ENCODE measurements at places on chromosomes 4 and X. TPM values are rescaled to one million over a fixed set of nuclear protein-coding genes. Genes with fewer than 3 reads are reported as not detected.

DNA sequence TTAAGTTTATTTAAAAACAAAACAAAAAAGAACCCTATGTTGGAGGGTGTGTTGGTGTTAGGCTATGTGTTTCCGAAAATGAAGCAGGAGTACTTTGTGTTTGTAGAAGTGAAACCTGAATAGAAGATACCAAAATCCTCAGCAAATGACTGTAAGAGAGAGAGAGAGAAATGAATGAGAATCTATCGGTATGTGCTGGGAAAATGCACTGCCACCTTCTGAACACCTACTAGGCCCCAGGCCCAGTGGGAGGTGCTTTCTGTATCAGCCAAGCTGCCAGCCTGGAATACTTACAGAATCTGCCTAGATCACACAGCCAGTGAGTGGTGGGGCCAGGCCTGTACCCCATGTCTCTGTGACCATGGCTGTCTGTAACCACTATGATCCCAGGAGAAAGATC lies 14.9 kb upstream of the PIM2 start:
- DNase-seq, result no peak

GRCh38 chr4:148025981-148026380 lies 294.1 kb downstream of the ARHGAP10 start:
- no peak for DNase-seq

GRCh38 chrX:139914421-139914820 lies 18.4 kb downstream of the ATP11C start:
- DNase-seq, result no peak

- DNase-seq, result no peak
These were observed 64.1 kb downstream of the ALPK1 start for GRCh38 chr4:112361181-112361791.

The UVSSA gene
- 6.5 TPM for total RNA-seq

The NAA11 gene
- total RNA-seq, result not detected

The LRIT3 gene
- not detected for total RNA-seq

Measured in Right ventricle myocardium inferior (tissue), 1 donor.